Mesenteric fat pad (tissue), 1 donor: ENCODE measurements at places on chromosomes 6 and 20. TPM values are rescaled to one million over a fixed set of nuclear protein-coding genes. Genes with fewer than 3 reads are reported as not detected.

DNA sequence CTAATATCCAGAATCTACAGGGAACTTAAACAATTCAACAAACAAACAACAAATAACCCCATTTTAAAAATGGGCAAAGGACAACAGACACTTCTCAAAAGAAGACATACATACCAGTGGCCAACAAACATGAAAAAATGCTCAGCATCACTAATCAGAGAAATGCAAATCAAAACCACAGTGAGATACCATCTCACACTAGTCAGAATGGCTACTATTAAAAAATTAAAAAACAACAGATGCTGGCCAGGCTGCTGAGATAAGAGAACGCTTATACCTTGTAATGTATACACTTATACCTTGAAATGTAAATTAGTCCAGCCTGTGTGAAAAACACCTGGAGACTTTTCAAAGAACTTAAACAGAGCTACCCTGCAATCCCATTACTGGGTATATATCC lies 166.8 kb downstream of the IBTK start:
- DNase-seq = no peak

GHRH gene
- not detected for total RNA-seq

- DNase-seq = no peak
These were observed 2.2 kb upstream of the RWDD1 start for GRCh38 chr6:116568821-116569755.

WFDC9 gene
- not detected for total RNA-seq

MYLK4 gene
- 0.61 TPM for total RNA-seq

- no peak for DNase-seq
These were observed 141.1 kb downstream of the CEP57L1 start for GRCh38 chr6:109236115-109237076.

DNA sequence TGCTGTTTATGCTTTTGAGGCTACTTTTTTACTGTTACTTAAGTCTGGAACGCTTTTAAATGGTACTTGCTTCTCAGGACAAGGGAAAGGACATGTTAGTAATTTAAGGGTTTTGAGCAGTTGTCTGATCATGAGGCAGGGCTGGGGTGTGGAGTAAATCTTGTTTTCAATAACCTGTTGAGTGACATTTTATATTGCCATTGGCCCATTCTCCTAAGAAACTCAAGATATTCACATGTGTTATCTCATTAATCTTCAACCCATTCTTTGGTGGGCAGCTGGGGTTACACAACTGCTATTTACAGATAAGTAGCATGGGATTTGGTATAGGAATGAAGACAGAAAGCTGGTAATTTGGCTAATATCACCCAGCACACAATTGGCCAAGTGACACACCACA lies 44.6 kb upstream of the IL17A start:
- DNase-seq = no peak

- DNase-seq = no peak
These were observed 6.9 kb downstream of the PHACTR3 start for GRCh38 chr20:59611286-59611685.

DNA sequence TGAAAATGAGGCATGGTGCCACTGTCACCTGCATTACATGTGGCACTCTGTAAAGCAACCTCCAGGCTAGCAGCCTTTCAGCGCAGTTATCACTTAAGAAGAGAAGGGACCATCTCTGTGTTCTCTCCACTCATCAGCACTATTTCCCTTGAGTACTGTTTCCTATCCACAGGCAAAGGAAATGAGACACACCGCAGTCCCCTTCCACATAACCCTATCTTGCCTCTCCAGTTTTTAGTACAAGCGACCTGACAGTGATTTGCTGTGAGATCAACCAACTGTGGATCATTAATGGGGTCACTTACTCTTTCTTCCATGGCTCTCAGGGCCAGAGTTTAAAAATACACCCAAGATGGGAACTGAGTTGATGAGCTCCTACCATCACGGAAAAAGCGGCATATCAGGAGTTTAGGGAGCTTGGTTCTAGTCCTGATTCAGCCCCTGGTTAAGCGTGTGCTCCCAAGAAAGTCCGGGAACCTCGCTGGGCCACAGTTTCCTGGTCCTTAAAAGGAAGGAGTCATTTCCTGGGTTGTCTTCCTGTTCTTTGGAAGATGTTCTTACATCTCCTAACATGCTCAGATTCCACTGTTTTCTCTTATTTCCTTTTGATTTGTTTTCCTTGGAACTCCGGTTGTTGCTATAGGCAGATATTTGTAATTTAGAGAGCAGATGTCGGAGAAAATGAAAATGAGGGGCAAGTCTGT lies 27.3 kb downstream of the PRDM1 start:
- DNase-seq = no peak

TSHZ2 gene
- total RNA-seq = 60.5 TPM

- DNase-seq = no peak
These were observed 18.7 kb upstream of the CTAGE9 start for GRCh38 chr6:131729550-131729949.

GRCh38 chr6:36615018-36615761 lies 21.0 kb downstream of the SRSF3 start:
- peak; percentile 73 for DNase-seq

DNA sequence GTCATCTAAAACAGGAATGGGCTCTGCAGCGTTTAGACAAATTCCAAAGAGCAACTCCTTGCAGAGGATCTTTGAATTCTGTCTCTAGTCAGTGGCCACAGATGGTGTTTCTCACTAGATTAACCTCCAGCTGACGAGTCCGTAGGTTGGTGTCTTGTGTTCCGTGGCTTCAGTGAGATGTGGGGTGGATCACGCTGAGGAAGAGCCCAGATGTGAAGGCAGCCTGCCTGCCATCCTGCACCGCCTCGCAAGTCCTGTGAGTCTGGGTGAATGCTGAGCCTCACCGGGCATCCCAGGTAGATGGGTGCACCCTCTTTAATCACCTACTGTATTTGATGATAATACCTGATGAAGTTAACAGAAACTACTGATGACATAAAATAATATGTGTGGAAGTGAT lies 70.4 kb downstream of the THBS2 start:
- DNase-seq = peak; percentile 55

- DNase-seq = no peak
These were observed 802 bp downstream of the PEX7 start for GRCh38 chr6:136823128-136823660.

DNA sequence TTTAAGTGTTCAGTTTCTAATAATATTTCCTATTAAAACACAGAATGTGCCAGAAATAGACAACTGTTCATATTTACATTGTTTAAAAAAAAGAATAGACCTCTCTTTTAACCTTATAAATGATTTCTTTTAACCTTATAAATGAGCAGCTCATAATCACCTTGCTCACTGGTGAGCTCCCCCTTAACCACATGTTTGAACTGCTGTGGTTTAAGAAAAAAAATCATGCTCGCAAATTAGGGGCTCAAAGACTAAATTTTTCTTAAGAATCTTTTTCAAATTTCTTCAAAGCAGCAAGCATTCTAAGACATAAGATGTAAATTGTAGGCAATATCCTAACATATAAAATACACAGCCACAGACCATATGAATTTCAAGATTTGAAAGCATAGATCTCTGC lies 32.8 kb downstream of the FAM8A1 start:
- no peak for DNase-seq

HEY2 gene
- total RNA-seq = 1.3 TPM

C6orf118 gene
- total RNA-seq = not detected

DNA sequence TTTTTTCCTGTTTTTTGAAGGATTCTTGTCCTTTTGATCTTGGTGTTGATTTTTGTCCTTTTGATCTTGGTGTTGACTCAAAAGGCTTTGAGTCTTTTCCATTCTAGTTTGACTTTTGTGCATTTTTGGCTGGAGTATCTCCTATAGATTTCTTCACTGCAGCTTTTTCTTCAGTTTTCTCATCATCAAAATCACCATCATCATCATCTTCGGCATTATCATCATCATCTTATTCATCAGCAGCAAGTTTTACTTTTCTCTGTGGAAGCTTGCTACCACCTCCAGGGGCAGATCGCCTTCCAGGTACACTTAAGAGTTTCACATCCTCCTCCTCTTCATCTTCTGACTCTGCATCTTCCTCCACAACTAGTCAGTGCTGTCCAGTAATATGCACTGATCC lies 56.5 kb upstream of the MCHR2 start:
- DNase-seq = no peak

DNA sequence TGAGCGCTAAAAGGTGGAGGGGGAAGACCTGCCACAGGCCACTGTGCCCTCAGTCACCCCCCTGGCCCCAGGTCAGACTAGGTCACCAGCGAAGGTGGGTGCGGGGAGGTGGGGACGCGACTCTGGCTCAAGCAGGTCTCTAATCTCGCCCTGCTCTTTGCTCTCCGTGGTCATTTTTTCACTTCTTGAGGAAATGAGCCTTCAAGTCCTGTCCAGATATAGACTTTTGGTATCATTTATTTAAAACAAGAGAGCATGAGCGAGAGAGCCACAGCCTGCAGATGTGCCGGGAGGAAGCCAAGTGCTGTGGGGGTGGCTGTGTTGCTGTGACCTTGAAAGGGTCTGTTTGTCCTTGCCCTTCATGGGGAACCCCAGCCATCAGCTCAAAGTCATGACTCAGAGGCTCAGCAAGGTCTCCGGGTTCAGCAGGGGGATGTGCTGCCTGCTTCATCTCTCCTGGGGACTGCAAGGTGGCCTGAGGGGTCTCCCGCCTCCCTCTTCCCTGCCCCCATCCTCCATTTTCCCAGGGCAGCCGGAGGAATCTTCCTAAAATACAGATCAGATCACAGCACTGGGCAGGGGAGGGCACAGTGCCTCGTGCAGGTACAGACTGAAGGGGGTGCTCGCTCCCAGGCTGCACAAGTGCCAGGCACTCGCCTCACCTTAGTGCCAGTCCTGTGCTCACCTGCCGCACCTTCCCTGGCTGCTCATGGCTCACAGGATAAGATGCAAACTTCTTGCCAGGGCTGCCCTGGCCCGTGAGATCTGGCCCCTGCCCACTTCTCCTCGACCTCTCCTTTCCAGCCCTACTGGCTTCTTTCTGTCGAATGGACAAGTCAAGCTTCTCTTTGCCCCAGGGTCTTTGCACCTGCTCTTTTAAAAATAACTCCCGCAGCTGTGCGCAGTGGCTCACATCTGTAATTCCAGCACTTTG lies 26.5 kb downstream of the SULF2 start:
- no peak for DNase-seq

DNA sequence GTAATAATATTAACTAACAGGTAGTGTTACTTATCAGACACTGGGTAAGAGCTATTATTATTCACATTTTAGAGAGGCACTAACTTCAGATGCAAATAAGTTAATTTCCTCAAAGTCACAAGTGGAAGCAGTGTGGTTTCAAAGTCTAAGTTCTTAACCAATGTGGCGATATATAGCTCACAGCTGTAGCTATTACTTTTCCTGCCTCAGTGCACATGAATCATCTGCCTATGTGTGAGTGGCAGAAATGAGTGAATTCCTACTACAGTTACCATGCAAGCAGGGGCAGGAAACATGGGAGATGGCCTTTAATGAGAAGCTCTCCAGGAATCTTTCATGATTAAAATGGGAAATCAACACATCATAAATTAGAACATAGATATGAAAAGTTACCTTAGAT lies 126.2 kb upstream of the EYA4 start:
- no peak for DNase-seq

SOBP gene
- total RNA-seq = 11.0 TPM

TMEM244 gene
- not detected for total RNA-seq

GRCh38 chr6:39335780-39336545 lies 13.5 kb upstream of the KCNK16 start:
- no peak for DNase-seq

- DNase-seq = no peak
These were observed 58.9 kb downstream of the TMEM200A start for GRCh38 chr6:130424710-130425109.
